Left kidney (tissue), 8 donors: ENCODE measurements at places on chromosomes 3 and 15.

DNA sequence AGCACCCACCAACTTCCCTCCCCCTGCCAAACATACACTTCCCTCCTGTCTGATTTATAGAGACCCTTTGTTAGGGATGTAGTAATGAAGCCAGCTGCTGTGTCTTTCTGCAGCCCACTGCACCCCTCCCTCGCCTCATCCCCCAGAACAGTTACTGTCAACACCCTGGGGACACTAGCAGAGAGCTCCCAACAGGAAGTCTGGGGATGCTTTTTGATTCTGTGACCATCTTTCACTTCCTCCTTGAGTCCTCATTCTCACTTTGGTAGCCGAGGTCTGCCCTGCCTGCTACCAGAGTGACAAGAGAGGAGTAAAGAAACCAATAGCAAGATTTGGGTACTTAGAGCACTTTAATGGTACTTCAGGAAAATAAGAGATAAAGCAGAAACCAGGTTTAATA is 201.6 kb downstream of the SATB1 start:
- no peak for DNase-seq

DNA sequence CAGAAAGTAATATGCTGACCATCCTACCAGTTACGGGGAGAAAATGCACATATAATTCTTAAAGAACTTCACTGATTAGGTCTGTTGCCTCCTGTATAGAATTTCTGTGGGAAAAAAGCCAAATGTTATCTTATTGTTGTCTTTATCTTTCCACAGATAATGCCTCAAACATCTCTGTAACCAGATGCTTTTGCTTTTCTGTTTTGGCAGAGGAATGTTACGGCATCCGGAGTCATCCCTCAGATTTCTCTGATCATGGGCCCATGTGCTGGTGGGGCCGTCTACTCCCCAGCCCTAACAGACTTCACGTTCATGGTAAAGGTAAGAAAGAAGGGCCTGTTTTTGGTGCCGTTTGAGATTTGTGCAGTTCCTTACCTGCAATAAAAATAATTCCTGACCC is 33.5 kb downstream of the PCCB start:
- no peak for DNase-seq

DNA sequence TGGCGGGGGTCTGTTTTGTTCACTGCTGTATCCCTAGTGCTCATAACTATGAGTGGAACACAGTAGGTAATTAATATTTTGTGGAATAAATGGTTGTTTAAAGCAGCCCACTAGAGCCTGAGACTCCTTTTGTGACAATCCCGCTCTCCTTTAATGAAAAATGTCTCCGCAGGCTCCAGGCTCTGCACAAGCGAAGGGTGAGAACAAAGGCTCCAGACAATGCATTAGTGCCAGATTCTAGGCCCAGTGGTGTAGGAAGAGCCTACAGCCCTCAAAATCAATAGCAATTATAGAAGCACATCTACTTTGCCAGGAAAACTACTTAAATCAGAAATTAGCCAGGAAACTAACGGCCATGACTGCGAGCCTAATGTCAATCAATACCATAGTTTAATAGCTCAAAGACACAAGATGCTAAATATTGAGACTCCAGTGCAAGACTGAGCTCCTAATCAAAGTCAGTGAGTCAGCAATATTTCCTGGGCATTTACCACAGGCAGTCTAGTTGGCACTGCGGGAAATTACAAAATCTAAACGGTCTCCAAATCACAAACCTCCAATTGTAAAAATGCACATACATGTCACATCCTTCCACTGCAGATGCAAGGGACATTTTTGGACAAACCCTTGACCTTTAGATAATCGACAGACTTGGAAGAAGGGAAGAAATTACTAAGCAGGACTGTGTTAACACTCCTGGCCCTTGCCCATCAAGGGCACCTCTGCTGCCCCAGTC is 2.3 kb downstream of the ANXA2 start:
- DNase-seq: no peak

DNA sequence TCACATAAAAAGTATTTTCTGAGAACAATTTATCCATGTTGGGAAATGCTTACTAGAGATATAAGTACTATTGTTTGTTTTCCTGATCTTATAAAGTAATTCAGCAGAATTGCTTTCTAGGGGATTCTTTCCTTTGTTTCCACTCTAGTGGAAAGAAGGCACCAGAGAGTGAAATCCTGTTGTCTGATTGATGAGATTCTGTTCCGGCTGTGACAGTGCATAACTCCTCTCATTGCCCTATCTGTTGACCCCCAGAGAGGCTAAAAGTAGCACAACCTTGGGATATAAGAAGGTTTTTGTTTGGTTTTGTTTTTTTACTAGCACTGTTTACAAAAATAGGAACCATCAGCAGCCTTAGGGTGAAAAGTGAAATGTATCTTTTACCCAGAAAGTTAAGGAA is 114.1 kb downstream of the ALCAM start:
- DNase-seq: peak; percentile 26
